Dermis blood vessel endothelial cell (primary cell): ENCODE measurements at places on chromosomes 7 and 10. TPM values are rescaled to one million over a fixed set of nuclear protein-coding genes. Genes with fewer than 3 reads are reported as not detected.

RASSF4 gene
- total RNA-seq, result 13.1 and 24.8 TPM in 2 replicates

PALD1 gene
- 248 and 276 TPM in 2 replicates for total RNA-seq

ANKRD1 gene
- 441 and 829 TPM in 2 replicates for total RNA-seq

VPS37D gene
- total RNA-seq, result 2.5 and 5.4 TPM in 2 replicates

ITGA8 gene
- 0.23 and 0.34 TPM in 2 replicates for total RNA-seq

GIMAP4 gene
- 388 and 408 TPM in 2 replicates for total RNA-seq
